Breast epithelium (tissue), 4 donors: ENCODE measurements at places on chromosomes 3 and 15. TPM values are rescaled to one million over a fixed set of nuclear protein-coding genes. Genes with fewer than 3 reads are reported as not detected.

The ARRDC4 gene
- total RNA-seq, result 25.8 TPM

- H3K27ac ChIP-seq, result no peak overlapping the region
- H3K27me3 ChIP-seq, result no peaks in the 10 kb centered on the region
- no peak for DNase-seq
- H3K4me3 ChIP-seq, result no peak overlapping the region
Measured at GRCh38 chr3:3509665-3510064, 289.6 kb upstream of the LRRN1 start.

- no peak for DNase-seq
- H3K4me1 ChIP-seq, result no peaks in the 10 kb centered on the region
- no peak overlapping the region for H3K27ac ChIP-seq
- no peaks in the 10 kb centered on the region for H3K27me3 ChIP-seq
- H3K4me3 ChIP-seq, result no peak overlapping the region
Measured at GRCh38 chr3:146589899-146590508, 15.1 kb downstream of the PLSCR5 start.

DNA sequence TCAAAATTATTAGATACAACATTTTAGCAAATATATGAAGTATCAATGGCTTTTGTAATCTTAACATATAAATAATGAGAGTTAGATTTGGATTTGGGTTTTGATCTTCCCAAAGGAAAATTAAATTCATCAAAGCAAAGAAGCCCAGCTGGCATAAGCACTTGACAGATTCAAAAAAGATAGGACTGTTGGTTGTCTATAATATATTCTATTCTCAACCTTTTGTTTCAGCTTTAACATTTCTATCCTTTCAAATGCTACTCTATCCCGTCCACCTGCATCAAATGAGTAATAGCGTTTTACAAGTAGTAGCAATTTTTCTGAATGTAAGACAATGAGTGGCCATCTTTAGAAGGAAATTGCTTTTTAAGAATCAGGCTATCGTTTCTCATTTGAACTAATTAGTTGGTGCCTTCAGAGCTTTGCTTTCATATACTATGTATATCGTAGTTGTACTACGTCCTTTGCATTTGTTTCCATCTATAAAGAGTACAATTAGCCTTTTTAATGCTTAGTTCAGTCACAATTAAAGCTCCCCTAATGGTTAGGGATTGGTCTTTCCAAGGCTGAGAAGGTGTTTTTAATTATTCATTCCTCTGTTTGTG, 278.0 kb downstream of the UBE2E2 start:
- no peak for DNase-seq
- H3K4me1 ChIP-seq, result no peaks in the 10 kb centered on the region
- no peak overlapping the region for H3K4me3 ChIP-seq
- H3K27me3 ChIP-seq, result no peaks in the 10 kb centered on the region
- no peak overlapping the region for H3K27ac ChIP-seq

The REC114 gene
- not detected for total RNA-seq

The IL17RE gene
- total RNA-seq, result 22.0 TPM

DNA sequence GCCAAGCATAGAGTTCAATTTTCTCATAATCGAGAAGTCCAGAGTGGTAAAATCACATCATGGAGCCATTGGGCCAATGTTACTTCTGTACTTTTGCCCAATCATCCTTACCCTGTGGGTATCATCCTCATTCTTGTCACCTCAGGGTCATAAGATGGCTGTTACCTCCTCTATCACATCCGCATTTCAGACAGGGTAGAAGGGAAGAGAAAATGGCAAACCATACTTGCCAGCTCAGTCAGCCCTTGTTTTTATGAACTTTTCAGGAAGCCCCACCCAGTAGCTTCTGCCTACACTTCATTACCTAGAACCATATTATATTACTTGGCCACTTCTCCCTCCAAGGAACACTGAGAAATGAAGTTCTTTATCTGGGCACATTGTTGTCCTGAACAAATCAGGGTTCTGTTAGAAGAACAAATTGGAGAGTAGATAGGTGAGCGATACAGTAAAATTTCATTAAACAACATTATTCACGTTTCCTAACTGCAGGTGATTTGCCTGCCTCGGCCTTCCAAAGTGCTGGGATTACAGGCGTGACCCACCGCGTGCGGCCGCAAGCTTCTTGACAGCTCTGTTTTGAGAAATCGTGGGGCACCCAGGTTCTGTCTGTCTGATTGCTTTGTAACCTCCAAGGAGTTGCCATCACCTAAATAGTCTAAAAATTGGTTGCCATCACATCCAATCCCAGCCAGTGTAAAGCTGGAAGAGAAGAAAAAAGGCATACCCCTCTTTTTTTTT, 34.5 kb upstream of the RPN1 start:
- no peaks in the 10 kb centered on the region for H3K4me1 ChIP-seq

The MME gene
- 114 TPM for total RNA-seq

- H3K27ac ChIP-seq, result no peak overlapping the region
- H3K4me1 ChIP-seq, result no peaks in the 10 kb centered on the region
- no peak for DNase-seq
- H3K4me3 ChIP-seq, result no peak overlapping the region
- H3K36me3 ChIP-seq, result no peaks in the 10 kb centered on the region
- H3K27me3 ChIP-seq, result no peaks in the 10 kb centered on the region
Measured at GRCh38 chr15:58293622-58294550, 137.9 kb upstream of the LIPC start.

GRCh38 chr15:62124176-62124972, 40.7 kb downstream of the C2CD4B start:
- no peaks in the 10 kb centered on the region for H3K4me1 ChIP-seq
- H3K27ac ChIP-seq, result no peak overlapping the region
- no peaks in the 10 kb centered on the region for H3K36me3 ChIP-seq
- no peak overlapping the region for H3K4me3 ChIP-seq

- no peak overlapping the region for H3K4me3 ChIP-seq
- H3K27ac ChIP-seq, result no peak overlapping the region
- no peaks in the 10 kb centered on the region for H3K4me1 ChIP-seq
- H3K27me3 ChIP-seq, result no peaks in the 10 kb centered on the region
- DNase-seq, result no peak
Measured at GRCh38 chr15:87661454-87662355, 594.8 kb downstream of the NTRK3 start.

DNA sequence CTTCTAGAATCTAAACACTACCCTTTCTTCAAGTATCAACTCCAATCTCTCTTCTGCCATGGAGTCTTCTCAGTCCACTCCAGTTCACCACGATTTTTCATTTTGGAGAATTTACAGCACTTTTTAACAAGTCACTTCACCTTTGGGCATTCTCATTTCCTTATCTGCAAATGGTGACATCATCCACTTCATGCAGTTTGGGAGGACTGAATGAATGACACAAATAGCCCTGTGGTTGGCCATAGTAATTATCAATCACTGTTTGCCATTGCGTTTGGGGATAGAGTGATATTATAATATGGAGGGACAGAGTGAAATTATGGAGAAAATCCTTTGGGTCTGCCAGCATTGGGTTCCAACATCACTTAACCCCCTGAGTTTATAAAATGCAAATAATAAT, 38.0 kb upstream of the TM4SF1 start:
- DNase-seq, result no peak
- H3K27ac ChIP-seq, result no peak overlapping the region
- H3K36me3 ChIP-seq, result no peaks in the 10 kb centered on the region
- no peaks in the 10 kb centered on the region for H3K4me1 ChIP-seq
- no peak overlapping the region for H3K4me3 ChIP-seq
- H3K27me3 ChIP-seq, result no peaks in the 10 kb centered on the region

The FANCD2OS gene
- total RNA-seq, result not detected

- no peak overlapping the region for H3K27ac ChIP-seq
- no peaks in the 10 kb centered on the region for H3K36me3 ChIP-seq
- no peak for DNase-seq
- no peak overlapping the region for H3K4me3 ChIP-seq
Measured at GRCh38 chr3:150055332-150055731, 84.6 kb upstream of the PFN2 start.
